ENCODE measurements at places on chromosomes 13 and 19. TPM values are rescaled to one million over a fixed set of nuclear protein-coding genes. Genes with fewer than 3 reads are reported as not detected.
A peak's percentile ranks its signal among the peaks of the same experiment; 100 is the strongest.

The TYROBP gene
- not detected for total RNA-seq

The BRME1 gene
- total RNA-seq = 1.7 TPM

- no peak for DNase-seq
Observed at GRCh38 chr13:57740719-57741118, 109.2 kb downstream of the PCDH17 start.

DNA sequence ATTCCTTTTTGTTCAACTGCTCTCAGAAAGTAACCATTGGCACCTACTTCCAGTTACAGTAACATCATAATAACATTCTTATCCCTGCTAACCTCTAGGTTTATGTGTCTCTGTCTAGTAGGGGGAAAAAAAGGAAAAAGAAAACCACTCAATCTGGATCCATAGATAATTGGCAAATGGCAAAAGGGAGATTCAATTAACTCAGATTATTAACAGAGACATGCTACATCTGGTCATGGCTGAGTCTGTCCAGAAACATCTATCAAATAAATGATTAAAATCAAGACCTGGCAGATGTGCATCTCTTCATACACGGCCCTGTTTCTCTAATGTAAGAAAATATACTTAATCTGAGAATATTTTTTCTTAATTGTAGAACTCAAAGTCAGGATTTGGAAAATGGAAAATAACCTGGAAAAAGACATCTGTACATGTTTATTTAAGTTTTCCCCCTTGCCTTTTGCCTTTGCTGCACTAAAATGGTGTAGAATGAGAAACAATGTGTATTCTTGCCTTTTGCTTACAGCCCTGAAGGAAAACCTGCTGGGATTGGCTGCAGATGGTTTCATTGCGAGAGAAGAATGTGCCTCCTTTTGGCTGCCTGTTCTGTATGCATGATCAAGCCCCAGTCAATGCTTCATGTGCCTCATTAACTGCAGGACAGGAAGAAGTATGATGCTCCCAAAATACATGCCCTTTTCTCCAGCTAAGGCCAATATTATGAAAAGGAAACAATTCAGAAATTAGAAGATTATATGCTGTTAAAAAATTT, 921.6 kb upstream of the PCDH20 start:
- DNase-seq = no peak

The ELL gene
- 10.8 TPM for total RNA-seq

- peak; percentile 1 for DNase-seq
Observed at GRCh38 chr19:23996549-23996948, 81.9 kb downstream of the ZNF726 start.

DNA sequence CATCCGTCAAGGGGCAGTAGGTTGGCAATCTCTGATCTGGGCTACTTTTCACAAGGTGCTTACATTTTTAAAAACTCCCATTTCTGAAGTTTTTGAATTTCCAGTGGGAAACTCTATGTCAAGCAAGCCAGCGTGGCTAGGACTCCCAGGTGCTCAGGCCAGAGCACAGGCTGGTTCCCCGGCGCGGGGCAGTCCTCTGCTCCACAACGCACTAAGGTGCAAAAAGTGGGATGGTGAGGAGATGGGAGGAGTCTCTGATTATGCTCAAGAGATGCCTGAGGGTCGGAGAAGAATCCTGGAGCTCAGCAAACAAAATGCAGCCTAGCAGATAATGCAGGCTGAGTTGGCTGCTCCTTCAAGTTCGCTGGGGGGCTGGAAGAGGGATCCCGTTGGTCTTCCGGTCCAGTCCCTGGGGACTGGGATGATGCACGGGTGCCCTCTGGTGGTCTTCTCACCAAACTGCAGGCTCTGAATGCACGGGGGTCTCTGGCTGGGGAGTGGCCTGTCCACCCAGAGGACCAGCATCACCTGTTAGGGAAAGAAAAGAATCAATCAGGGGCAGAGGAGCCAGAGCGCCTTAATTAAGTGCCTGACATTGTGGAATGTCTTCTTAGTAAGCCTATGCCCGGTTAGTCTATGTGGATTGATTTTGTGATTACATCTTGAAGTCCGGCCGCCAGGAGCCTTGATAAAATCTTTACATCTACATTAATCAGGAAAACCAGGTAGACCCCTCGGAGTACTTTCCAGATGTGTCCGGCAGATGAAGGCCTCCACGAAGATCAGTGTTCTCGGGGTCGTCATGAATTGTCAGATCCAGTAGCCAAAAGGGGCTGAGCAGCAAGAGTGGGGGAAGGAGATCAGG, 244.4 kb upstream of the MAB21L1 start:
- peak; percentile 31 for DNase-seq

- no peak for DNase-seq
Observed at GRCh38 chr13:78520425-78520824, 82.9 kb downstream of the POU4F1 start.

- DNase-seq = peak; percentile 29
Observed at GRCh38 chr13:93716623-93717022, 490.0 kb downstream of the GPC6 start.

GRCh38 chr13:59488436-59488835, 675.3 kb downstream of the DIAPH3 start:
- peak; percentile 43 for DNase-seq

The ZNF575 gene
- total RNA-seq = not detected

The TMEM143 gene
- total RNA-seq = 7.3 TPM

DNA sequence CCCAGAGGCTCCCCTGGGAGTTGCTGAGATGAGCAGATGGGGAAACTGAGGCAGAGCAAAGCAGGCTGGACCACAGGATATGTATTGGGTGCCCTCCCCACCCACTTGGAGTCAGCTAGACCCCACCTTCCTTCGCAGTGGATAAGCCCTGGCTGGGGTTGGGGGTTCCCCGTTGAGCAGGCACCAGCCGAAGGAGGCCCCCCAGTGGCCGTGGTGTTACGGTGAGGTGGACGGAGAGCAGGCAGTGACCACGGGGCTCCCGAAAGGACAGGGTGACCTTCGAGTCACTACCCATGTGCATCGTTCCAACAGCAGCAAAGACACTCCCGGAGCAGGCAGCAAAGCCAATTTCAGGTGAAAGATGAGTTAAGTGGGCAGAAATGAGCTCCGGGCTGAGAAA, 62.4 kb upstream of the ADGRE5 start:
- no peak for DNase-seq

Measured in LHCN-M2 (cell line).